ENCODE measurements at places on chromosomes 1 and 21. TPM values are rescaled to one million over a fixed set of nuclear protein-coding genes. Genes with fewer than 3 reads are reported as not detected.

DNA sequence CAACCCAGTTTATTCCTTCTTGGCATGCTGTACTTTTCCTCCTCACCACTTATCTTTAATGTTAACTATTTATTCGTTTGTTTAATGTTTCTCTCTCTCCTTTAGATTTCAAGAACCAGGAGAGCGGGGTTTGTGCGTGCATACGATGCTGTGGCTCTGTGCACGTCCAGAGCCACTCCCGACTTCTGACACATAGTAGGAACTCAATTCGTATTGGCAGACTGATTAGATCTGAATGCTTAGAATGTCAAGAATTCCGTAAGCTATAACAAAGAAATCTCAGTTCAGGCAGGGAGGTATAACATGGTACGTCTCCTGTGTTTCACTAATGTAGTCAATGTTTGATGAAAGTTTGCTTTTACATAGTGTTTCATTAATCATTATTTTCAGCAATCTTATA, 7.3 kb upstream of the GRIK1 start:
- no peak for DNase-seq

DNA sequence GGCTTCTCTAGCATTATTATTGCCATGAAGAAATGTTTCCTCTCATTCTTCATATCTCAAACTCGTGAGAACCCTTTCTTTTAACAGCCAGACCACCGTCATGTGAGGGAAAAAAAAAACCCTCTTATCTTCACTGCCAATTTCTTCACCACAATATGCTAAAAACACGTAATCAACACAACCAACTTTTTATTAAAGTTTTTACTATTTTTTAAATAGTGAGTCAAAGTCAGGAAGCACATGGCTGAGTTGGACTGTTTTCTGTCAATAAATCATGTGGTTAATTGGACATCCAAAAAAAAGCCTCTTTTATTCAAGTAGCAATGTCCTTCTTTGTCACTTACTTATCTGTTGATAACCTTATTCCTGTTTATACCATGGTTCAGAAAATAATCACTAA, 55.9 kb upstream of the SAMD13 start:
- no peak for DNase-seq

- peak; percentile 72 for DNase-seq
Observed at GRCh38 chr1:156704930-156705320, 458 bp downstream of the CRABP2 start.

DNA sequence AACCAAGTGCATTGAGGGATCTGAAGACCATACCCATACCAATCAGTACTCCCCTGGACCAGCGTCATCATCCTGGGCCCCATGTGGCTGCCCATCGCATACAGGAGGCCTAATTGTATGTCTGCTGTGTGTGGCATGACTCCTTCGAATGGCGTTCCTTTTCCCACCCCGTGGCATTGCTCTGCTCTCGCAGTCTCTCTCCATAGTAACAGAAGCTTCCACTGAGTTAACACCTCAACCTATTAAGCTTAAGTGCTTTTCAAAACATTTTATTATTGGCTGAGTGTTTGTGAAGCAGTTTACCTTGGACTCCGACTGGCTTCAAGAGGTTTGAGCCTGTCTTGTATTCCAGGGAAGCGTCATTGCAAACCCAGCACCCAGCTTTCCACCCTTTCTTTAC, 187.1 kb upstream of the LMO4 start:
- DNase-seq: no peak

GRCh38 chr1:38579056-38579455, 280.5 kb downstream of the RRAGC start:
- DNase-seq: no peak

The HS2ST1 gene
- total RNA-seq: 24.7 TPM

All from fibroblast of lung (primary cell).